ENCODE measurements at places on chromosomes 11 and 22.
A peak's percentile ranks its signal among the peaks of the same experiment; 100 is the strongest.

GRCh38 chr11:128701086-128701485 lies 7.2 kb downstream of the FLI1 start:
- no peak for DNase-seq

DNA sequence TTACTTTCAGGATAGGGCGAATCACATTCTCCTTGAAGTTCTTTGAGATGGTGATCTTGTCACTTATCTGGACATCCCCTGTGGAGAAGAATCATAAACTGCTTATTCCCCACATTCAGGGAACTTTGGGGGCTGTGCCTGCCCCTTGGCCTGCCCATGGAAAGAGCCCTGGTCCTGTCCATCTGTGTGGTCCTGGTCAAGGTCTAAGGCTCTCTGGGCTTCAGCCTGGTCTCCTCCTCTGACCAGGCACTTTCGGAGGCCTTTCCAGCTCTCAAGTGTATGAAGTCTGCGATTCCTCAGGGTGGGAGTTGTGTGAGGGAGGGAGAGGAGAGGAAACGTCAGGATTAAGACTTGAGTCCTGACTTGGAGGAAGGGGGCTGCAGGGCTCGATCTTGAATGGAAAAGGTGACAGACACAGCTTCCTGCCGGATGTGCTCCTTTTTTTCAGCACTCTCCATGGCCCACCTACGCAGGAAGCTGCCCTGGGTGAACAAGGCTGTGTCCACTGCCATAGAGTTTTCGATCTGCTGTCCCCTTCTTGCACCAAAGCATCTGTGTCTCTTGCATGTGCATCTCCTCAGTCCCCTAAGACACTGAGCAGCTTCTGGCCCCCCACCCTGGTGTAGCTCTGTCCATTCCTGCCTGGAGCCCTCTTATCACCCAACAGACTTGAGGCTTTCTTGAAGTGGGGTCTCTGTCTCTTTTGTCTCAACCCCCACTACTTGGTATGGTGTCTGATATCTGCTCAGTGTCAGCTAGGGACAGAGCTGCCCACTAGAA lies 50.8 kb upstream of the PHOX2A start:
- no peak for DNase-seq

DNA sequence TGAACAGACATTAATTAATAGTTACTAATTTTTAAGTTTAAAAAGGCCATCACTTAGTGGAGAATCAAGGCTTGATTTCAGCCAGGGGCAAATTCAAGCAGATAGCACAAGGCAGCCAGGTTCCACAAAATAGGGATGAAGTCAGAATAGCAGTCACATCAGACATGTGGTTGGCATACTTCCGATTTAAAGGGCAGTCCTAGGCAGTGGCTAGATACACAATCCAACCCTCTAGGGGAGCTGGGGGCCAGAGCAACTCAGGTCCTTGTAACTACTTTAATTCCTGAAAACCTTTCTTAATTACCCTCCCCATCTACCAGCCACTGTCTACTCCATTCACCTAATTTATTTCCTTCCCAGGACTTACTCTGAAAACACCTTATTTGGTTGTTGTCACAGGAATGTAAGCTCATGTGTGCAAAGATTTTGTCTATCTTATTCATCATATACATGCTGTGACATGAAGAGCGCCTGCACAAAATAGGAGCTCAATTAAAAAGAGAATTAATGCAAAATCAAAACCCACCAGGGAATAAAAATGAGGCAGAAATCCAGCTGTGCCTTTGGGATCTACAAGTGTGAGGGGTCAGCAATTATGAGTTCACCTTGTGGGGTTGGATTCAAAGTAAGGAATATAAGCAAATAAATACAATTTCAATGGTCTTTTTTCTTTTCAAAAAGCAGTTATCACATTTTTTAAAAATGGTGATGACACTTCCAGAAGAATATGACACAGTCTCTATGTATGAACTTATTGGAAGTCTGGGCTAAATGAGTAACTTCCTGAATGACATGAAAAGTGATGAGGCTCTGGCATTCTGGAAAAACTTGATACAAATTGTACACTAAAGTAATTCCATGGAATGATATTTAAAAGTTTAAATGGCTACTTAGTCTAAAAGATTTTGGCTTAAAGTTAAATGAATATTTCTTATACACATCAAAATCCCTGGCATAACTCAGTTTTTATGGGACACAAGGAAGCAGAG lies 53.8 kb downstream of the COPB1 start:
- no peak for DNase-seq

DNA sequence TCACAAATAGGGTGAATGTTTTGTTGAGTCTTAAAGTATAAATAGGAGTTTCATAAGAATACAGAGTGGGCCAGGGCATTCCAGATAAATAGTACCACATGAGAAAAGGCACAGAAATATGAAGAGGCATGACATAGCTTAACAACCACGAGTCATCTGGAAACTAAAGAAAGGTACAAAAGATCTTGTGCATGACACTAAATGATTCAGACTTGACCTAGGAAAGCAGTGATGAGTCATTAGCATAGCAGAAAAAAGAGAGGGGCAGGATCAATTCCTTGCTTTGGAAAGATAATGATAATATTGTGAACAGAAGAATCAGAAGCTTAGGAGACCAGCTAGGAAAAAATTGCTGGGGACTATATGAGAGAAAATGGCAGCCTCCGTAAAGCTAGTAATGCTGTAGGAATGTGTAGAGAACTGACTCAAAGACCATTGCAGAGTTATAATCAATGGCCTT lies 47.6 kb upstream of the FIBIN start:
- no peak for DNase-seq

- peak; percentile 44 for DNase-seq
These were observed at the start of gene TRIM34 for GRCh38 chr11:5624489-5625279. TSS of gene TRIM34 (plus strand) at chr11:5625001. CDS start at chr11:5632332, 7,331 bp downstream.

- DNase-seq: no peak
These were observed 18.3 kb downstream of the HMGXB4 start for GRCh38 chr22:35275580-35275979.

- peak; percentile 85 for DNase-seq
These were observed at the start of gene IGSF9B for GRCh38 chr11:133956650-133957633. TSS of gene IGSF9B (minus strand) at chr11:133956968. CDS start at chr11:133956754, 214 bp downstream.

- no peak for DNase-seq
These were observed 34.9 kb downstream of the SCUBE1 start for GRCh38 chr22:43308060-43308830.

DNA sequence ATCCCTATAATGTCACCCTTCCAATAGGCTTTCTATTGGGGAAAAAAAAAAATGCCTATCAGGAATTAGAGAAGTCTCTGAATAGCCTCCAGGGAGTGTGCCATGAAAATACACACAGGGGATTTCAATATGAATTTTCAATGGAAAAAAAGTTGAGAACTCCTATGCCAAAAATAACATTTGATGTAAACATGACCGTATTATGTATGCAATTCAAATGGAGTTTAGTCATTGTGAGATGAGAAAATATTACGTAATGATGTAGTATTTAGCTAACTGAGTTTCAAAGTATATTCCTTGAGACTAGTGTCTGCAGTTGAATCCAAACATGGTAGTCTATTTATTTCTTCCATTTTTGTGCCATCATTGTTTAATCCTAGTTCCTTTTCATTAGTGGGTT lies 182.3 kb downstream of the BLID start:
- DNase-seq: no peak

- DNase-seq: no peak
These were observed at the start of gene PHF21B for GRCh38 chr22:45009606-45010531. TSS of gene PHF21B (minus strand) at chr22:45010005. CDS start at chr22:45009549, 456 bp downstream.

DNA sequence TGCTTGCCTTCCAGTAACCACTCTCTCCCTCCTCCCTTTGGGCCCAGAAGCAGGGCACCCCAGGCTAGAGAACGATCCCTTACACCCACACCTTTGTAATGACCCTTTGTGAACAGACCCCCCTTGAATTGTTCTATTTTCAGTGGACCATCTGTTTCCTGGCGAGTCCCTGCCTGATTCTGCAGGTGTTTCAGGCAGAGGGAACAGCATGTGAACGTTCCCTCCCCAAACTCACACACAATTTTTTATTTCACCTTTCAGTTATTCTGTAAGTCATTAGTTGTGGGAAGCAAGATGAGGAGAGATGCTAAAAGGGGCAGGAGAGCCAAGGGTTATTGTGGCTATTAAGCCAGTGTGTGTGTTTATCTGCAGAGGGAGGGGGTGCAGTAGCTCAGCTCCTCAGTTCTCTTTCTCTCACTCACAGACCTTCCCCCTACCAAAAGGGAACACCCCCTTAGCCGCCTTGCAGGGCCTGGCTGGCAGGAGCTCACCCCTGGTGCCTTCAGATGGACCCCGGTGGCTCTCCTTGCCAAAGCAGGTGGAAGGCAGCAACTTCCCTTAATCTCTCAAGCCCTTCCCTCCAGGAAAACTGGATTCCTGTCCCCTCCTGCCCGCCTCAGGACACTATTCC lies 64.8 kb upstream of the SPON1 start:
- DNase-seq: no peak

DNA sequence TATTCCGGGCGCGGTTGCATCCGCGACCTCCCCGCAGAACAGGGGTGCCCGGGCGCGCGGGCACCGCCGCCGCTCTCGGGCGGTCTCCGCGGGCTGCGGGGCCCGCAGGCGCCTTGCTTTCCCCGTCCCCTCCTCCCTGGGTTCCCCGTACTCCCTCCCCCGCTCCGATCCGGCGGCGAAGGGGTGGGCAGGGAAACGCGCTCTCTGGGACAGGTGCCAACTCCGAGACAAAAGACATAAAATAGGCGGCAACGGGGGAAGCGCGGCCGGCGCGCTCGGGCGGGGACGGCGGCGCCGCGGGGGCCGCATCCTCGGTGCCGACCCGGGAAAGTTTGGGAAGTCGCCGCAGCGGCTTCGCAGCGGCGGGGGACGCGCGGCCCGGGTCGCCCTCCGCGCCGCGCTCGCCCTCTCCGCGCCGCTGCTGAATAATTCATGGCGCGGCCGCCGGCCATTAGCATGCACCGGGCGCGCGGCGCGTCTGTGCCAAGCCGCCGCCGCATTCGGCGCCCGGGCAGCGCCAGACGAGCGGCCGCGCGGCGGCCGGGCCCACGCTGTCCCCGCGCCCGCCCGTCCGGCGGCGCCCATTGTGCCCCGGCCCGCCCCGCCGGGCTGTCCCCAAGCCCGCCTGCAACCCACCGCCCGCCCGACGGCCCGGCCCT lies 78.7 kb upstream of the PPARA start:
- peak; percentile 37 for DNase-seq

GRCh38 chr22:35656284-35656752 lies 8.1 kb downstream of the APOL6 start:
- DNase-seq: no peak

GRCh38 chr11:91078221-91078620 lies 855.4 kb upstream of the CHORDC1 start:
- no peak for DNase-seq

GRCh38 chr11:16191212-16191867 lies 165.0 kb downstream of the SOX6 start:
- DNase-seq: no peak

DNA sequence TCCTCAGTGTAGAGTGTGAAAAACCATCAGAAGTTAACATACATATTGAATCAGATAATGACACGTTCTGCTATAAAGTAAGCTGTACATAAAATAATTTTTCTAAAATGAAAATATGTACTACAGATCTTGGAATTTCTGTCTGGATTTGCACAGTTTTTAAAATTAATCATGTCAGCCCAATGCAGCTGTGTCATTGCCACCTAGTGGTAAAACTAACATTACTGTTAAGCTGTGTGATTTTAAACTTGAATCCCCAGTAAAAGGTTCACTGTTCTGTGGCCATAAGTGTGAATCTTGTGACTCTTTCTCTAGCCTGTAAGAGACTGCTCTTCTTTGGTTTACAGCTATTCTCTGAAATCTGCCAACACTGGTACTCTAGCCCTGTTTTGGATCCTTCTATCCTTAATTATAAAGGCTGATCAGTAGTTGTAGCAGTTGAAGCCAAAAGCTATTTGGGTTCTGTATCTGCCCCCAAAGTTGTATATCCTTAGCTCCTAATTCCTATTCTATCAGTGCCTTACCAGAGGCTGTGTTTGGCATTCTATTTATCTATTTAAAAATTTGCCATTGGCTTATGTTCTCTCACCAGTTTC lies 4.0 kb downstream of the JRKL start:
- no peak for DNase-seq

- no peak for DNase-seq
These were observed 90.6 kb upstream of the FGF3 start for GRCh38 chr11:69909561-69910518.

GRCh38 chr11:3193373-3194015 lies 25.1 kb downstream of the MRGPRG start:
- DNase-seq: no peak

DNA sequence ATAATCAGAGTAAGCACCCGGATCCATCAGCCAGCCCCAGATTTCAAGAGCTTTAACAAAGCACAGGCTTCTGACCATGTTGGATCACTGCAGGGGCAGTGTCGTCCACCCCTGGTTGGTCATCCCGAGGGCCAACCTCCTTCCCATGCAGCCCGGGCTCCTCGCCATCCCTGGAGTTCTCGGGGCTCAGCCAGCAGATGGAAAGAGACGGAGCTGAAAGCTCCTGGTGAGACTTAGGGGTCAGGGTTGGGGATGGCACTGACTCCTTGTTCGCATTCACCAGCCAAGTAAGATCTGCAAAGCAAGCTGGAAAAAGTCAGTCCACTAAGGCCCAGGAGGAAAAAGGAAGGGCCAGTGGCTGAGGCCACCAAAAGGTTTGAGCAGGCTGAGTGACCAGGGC lies 888.9 kb downstream of the BRD1 start:
- DNase-seq: no peak

Data from T follicular helper cell (primary cell).